Fibroblast of mammary gland (primary cell): ENCODE measurements at places on chromosomes 5 and 9.

DNA sequence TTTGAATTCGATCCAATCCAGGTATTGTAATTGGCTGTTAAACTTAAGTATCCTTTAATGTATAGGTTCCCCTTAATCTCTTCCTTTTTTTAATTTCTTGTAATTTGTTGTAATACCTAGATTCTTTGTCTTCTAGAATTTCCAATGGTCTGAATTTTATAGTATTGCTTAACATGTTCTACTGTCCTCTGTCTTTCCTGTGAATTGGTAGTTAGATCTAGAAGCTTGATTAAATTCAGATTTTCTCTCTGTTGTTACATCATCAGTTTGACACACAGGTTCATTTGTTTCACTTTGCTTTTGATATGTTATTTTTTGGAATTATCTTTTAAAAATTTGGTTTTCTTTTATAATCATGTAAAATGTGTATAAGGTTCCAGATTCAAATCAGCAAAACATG lies 13.8 kb downstream of the ZCCHC7 start:
- DNase-seq = no peak

DNA sequence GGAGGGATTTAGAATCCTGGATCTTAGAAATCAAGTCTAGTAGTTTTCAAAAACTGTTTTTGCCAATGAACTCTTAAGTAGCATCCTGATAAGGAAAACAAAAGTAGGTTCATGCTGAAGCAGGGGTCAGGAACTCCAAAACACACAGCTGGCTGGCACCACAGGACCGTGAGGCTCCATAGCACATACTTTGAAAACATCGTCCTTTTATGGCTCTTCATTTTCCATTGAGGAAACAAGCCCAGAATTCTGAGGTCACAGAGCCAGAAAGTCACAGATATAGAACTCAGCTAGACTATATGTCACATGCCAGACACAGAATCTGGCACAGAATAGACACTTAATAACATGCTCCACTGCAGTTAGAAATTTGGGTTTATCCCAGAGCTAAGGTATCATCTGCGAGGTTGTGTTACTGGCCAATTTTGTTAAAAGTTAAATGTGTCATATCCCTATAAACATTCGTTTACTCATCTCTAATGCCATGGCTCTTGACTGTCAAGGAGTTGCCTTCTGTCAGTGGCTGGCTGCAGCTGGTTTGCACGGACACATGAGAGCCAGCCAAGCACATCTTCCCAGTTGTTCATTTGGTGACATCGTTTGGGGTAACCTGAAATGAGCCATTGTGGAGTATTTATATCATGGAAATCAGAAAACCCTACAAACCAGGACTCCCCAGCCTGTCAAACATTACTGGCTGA lies 58.8 kb downstream of the FAM78A start:
- DNase-seq = no peak

GRCh38 chr9:91222457-91222856 lies 139.3 kb downstream of the AUH start:
- DNase-seq = no peak

DNA sequence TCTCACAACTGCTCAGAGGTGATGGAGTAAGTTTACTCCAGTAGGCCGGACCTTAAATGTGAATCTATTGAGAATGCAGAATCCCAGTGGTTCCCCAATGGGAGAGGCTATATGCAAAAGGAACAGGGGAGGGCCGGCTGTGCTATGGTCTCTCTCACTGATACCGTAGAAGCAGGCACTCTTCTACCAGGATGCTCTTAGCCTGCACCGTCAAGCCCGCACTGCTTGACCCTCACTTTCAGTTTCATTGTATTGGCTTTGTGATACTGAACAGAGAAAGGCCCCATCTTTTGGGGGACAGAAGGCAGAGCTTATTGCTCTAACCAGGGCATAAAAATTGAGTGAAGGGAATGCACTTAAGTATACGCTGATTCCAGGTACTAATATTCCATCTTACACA lies 615.0 kb upstream of the RGMB start:
- DNase-seq = no peak

GRCh38 chr9:129258124-129258822 lies 80.2 kb upstream of the IER5L start:
- peak; percentile 86 for DNase-seq

DNA sequence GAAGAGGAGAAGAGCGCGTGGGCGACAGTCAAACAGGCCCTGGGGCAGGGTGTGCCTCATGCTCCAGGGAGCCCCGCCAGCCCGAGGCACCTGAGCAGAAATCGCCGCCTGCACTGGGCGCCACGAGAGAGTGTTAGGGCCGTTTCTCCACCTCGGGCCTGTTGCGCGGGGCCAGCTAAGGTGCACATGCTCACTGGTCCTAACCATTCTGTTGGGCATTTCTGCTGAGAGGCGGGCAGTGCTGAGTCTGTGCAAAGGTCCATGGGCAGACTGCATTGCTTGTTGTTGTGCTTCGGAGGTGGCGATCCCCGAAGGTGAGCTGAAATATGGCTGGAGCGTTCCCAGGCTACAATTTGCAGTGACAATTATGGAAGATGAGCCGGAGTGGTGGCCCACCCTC lies 367.8 kb upstream of the SPATA31A5 start:
- DNase-seq = no peak

DNA sequence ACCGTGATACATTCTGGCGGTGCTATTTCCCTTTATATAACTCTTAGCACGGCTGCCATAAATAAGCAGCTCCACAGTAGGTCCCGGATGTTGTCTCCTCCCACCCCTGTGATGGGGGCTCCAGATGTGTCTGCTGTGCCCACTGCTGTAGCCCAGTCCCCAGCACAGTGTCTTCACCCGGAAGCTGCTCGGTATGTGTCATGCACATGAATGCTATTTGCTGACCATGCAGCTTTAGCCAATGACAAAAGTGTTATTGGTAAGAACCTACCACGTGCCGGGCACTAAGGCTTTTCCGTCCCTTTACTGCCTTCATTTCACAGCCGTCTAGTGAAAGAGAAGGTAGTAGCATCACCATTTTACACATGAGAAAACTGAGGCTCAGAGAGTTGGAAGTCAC lies 20.2 kb downstream of the HRH2 start:
- DNase-seq = no peak

- no peak for DNase-seq
These were observed 49.3 kb upstream of the SYNPO start for GRCh38 chr5:150590979-150591695.

DNA sequence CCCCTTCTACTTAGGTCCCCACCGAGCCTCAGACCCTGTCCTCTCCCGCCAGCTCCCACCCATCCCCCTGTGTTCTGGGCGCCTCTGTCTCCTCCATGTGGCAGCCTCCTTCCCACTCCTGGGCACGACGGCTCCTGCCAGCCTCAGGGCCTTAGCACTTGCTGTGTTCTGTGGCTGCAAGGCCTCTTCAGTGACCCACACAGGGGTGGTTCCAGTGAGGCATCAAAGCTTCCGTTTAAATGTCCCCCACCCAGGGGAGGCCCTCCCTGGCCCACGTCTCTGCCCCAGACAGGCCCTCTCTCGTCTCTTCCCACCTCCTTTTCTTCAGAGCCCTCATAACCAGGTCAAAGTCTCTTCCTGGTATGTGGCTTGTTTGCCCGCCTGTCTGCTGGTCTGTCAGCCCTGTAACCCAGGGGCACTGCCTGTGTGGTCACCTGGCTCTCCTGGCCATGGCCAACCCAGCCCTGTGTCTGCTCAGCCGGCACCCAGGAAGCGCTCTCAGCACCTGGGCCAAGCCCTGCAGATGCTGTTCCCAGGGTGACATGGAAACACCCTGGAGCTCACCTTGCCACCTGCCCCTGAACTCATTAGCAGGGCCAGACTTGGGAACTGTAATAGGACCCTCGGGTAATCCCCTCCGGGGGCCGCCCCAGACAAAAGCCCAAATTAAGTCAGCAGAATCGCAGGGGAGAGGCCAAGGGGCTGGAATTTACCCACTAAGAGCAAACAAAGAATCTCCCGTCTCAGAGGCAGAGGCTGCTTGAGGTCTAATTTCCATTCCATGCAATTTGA lies 33.7 kb downstream of the LHX3 start:
- no peak for DNase-seq

GRCh38 chr9:36847781-36848673 lies 186.0 kb downstream of the PAX5 start:
- DNase-seq = no peak

DNA sequence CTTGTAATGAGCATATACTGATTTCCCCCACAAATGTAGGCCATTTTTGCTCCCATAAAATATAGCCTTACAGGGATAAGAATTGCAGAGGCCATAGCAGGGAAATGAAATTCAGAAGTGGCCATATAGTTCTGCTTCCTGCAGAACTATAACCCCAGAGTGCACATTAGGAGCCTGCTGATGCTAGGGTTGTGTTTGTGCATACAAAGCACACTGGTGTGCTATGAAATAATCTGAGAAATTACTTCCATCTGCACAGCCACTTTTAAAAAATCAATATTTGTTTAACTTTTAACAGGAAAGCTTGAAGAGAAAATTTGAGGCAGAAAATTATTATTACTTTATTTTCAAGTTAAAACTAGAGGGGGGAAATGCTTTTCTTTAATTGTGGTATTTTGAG lies 380.3 kb downstream of the MRPS30 start:
- DNase-seq = no peak

- DNase-seq = no peak
These were observed 60.7 kb downstream of the HRH2 start for GRCh38 chr5:175718401-175719108.

DNA sequence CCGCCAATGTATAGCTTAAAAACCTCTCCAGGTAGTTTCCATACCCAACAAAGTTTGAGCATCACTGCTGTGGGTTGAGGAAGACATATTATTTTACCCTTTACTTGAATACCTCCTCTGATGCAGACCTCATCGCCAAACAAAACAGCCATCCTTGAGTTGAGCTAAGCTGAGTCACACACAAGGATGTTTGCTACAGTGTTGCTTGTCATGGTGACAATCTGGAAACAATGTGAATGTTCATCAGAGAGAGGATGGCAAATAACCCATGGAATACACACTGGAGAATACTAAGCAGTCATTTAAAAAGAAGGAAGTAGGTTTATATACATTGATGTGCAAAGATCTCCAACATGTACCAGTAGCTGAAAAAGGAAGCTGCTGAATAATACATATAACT lies 41.1 kb upstream of the TCF7 start:
- peak; percentile 39 for DNase-seq

GRCh38 chr5:59092758-59093157 lies 509.9 kb downstream of the RAB3C start:
- no peak for DNase-seq

DNA sequence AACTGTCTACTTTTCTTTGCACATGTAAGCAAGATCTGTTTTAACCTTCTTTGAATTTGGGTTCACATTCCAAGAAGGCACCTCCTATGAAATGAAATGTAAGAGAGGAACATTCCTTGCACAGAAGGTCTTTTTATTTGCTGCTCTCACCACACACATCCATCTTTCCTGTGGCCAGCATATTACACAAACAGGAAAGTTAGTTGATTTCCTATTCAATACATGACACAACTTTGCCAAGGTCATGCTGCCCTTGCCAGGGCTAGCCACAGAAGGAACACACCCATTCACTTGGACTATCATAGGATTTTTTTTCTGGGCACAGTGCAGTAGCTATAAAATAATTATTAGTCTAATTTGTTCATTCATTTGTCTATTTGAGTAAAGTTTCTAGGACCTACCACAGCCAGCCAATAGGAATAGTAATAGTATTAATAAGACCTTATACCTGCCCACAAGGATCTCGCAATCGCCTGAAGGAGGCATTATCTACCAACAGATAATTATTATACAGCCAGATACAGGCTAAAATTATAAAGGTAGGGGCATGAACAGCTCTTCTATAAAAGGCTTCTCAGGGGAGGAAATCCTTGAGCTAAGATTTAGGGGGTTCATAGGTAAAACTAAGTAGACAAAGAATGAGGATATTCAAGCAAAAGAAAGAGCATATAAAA lies 78.1 kb upstream of the NREP start:
- DNase-seq = peak; percentile 31

DNA sequence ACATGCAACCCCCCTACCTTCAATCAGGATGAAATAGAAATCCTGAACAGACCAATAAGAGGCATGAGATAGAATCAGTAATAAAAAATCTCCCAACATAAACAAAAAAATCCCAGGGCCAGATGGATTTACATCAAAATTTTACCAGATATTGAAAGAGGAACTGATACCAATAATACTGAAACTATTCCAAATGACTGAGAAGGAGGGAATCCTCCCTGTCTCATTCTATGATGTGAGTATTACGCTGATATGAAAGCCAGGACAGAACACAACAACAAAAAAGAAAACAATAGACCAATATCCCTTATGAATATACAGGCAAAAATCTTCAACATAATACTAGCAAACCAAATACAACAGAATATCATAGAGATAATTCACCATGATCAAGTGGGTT lies 109.0 kb upstream of the SMC2 start:
- DNase-seq = no peak

- no peak for DNase-seq
These were observed 16.5 kb downstream of the PTGES start for GRCh38 chr9:129736334-129736733.

GRCh38 chr9:97179616-97180015 lies 127.8 kb upstream of the CCDC180 start:
- DNase-seq = no peak

- no peak for DNase-seq
These were observed 365.1 kb upstream of the NUDT12 start for GRCh38 chr5:103927739-103928138.
